Stimulated activated CD8-positive, alpha-beta memory T cell treated with anti-CD3 and anti-CD28 coated beads, Interleukin-7, amount 100 ng/mL, for 1 hour (primary cell): ENCODE measurements at places on chromosomes 2 and 18.

DNA sequence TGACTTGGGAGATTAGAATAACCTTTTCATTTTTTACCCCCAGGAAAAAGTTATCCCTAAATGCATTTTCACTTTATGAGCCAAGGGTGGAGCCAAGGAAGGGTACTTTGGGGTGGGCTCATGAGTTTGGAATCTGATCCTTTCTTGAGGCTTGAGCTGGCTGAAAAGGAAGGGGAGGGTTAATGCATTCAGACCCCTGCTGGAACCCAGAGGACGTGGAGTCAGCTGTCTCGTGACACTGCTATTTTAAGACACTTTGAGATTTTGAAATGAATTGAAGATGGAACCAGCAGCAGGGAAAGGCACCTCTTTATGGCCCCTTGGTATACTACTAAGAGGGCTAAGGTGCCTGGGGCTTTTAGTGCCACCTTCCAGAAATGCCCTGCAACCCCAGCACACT lies 90.4 kb downstream of the MARCHF4 start:
- no peak for DNase-seq

DNA sequence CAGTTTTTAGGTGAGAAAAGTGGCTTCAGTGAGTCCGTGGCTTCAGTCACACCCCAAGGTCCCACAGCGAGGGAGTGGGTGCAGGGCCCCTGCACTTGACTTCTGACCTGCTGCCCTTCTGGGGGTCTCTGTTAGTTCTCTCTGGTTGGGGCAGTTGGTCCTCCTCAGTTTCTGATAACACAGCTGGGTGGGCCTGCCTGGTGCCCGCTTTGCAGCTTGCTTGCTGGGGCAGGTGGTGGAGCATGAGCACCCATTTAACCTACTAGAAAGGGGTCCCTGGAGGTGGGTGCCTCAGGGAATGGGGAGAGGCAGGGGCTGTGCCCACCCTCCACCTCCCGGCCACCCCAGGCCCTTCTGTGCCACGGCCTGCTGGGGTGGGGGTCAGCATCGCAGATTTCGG lies 83.2 kb downstream of the ASB1 start:
- DNase-seq, result no peak

GRCh38 chr18:74778191-74778847 lies 180.6 kb downstream of the ZNF407 start:
- no peak for DNase-seq

- no peak for DNase-seq
Measured at GRCh38 chr2:82728090-82728489, 1731.0 kb downstream of the SUCLG1 start.

DNA sequence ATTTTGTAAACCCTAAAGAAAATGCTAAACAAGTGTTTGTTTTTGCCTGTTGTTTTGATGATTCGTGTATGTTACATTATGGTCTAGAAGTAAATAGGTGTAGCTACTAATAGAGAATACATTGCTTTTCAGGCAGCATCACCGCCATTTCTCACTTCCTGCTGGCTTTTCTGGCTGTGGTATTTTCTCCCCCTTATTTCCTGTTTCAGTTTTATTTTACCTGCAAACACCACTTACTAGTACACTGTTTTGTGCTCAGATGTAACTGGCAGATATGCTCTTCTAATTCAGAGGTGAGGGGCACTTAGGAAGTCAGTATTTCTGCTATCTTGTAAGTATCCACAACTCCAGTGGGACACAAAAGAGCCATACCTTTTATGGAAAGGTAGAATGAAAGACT lies 38.1 kb upstream of the SLC3A1 start:
- DNase-seq, result no peak

- no peak for DNase-seq
Measured at GRCh38 chr2:165032559-165032958, 77.2 kb upstream of the SLC38A11 start.
